Epithelial cell of proximal tubule (primary cell): ENCODE measurements at places on chromosomes 4 and X. TPM values are rescaled to one million over a fixed set of nuclear protein-coding genes. Genes with fewer than 3 reads are reported as not detected.

Gene QRFPR
- 0.51 TPM in 1 of 2 replicates, not detected in the other for total RNA-seq

Gene ARMCX4
- total RNA-seq: 0.65 and 1.6 TPM in 2 replicates

Gene IL3RA
- total RNA-seq: not detected in 2 replicates

Gene NPFFR2
- 3.4 and 3.6 TPM in 2 replicates for total RNA-seq
